Activated T-cell treated with anti-CD3 and anti-CD28 coated beads, Interleukin-2, amount 50 U/mL, for 48 hours (primary cell): ENCODE measurements at places on chromosomes 4 and X.

DNA sequence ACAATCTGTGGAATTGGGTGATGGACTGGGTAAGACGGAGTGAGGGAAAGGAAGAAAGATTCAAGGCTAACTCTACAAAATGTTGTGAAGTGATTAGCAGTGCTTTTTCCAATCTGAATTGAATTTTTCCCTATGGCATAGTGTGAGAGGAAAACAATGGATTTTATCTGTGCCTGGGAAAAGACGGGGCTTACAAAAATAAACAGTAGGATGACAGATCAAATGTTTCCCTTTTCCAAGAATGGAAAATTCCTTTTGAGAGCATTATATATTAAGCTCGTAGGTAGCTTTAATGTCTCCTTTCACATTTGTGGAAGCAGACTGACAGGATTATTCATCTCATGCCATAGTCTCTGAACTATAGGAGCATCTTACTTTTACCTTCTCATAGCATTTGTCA lies 27.8 kb downstream of the ATP11C start:
- no peak for DNase-seq

DNA sequence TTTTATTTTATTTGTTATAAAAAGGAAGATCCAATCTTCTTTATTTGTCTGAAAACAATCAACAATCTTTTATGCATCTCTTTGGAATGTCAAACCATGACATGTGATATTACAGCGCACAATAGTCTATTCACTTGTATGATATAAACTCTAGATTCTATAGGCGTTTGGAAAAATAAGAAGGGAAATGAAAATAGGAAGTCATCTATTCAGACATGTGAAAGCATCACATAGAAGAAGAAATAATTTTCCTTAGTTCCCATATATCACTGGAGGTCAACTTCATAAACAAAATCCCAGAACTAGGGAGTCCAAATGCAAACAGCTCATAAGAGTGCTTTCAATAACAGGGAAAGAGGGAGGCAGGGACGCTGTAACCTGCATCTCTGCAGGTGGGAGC lies 139.5 kb upstream of the RASGEF1B start:
- no peak for DNase-seq

DNA sequence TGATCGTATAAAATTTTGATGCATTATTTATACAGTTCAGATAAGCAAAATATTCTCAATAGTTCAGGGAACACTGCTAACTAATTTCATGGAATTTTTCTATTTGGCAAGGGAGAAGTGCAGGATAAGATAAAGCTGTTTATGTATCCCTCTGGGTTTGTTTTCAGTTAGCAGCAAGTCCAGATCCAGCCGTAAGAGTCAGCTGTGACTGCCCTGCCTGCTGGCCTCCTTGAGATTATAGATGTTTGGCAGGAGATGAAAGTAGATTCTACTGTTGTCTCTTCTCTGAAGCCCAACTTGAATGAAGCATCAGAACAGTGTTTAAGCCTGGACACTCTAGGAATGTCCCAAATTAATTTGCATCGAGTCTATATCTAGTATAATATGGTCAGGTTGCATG lies 29.5 kb downstream of the ANTXR2 start:
- DNase-seq = no peak

GRCh38 chr4:3878678-3879077 lies 112.5 kb downstream of the ADRA2C start:
- no peak for DNase-seq

GRCh38 chrX:9665113-9665512 lies 100.5 kb downstream of the GPR143 start:
- no peak for DNase-seq

- no peak for DNase-seq
Measured at GRCh38 chrX:115013705-115014104, 3.7 kb downstream of the IL13RA2 start.

GRCh38 chr4:70337886-70338420 lies 3.2 kb downstream of the CABS1 start:
- DNase-seq = no peak

DNA sequence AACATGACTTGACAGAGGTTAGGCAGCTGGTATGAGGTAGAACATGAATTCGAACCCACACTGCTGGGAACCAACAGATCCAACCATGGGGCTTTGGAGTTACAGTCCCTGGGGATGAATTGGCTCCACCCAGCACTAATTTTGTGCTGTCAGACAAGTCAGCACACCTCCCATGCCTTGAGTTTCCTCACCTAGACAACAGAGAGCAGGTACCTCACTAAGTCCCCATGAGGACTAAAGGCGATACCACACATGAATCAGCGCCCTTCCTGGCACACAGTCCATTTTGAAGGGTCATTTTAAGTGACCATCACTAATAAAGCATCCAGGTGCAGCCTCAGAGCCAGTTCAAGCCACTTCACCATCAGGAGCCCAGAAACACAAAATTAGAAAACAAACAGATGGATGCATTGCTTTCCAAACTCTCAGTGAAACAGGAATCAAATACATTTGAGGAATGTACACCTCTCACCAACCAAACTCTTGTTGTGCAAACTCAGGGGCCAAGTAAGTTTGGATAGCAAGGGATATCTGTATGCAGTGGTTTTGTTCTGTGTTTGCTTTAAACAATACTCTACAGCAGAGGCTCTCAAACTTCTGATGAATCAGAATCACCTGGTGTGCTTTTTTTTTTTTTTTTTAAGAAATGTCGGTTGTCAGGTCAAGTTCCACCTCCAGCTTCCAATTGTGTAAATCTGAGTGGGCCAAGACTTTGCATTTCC lies 10.1 kb downstream of the IDS start:
- no peak for DNase-seq

GRCh38 chr4:169412046-169412445 lies 141.3 kb upstream of the SH3RF1 start:
- DNase-seq = no peak

DNA sequence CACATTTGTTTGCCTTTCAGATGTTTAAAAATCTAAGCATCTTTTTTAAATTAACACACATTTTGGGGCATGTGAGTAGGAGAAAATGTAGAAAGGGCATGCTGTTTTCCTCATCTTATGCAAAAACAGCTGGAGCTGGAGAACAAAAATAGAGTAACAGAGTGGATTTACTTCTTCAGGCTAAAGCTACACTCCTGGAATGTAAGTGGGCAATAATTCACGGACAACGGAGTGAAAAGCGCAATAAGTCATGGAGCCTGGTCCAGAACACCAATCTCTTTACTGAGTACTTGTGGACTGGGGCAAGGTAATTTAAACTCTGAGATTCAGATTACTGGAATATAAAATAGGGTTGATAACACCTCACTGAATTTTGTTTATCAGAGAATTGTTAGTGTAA lies 1018.8 kb upstream of the HS3ST1 start:
- no peak for DNase-seq

- DNase-seq = no peak
Measured at GRCh38 chr4:179843370-179843769, 2399.8 kb upstream of the TENM3 start.

DNA sequence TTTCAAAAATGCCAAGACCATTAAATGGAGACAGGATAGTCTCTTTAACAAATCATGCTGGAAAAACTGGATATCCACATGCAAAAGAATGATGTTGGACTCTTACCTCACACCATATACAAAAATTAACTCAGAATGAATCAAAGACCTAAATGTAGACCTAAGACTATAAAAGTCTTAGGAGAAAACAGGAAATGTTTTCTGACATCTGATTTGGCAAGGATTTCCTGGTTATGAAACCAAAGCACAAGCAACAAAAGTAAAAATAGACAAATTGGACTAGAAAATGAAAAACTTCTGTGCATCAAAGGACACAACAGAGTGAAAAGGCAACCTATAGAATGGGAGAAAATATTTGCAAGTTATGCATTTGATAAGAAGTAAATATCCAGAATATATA lies 37.6 kb downstream of the ARFIP1 start:
- DNase-seq = no peak

DNA sequence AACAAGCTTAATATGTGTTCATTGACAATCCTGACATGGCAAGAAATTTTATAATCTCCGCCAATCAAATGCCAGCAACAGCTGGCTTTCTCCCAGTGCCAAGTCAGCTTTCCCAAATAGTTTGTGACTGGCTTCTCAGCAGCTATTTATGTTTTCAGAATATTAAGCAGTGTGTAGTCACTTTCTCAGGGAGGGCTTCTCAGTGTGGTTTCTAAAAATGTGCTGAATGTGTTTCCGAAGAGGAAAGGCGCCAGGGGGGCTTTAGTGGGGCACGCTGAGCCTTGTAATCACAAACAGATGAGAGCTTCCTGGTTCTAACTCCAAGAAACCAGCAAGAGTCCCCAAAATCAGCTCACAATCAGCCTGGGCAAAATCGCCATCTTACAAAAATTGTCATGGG lies 258.7 kb upstream of the CPEB2 start:
- DNase-seq = no peak

- DNase-seq = no peak
Measured at GRCh38 chr4:41022116-41022515, 192.2 kb downstream of the APBB2 start.

- DNase-seq = no peak
Measured at GRCh38 chr4:114021451-114021850, 42.0 kb upstream of the ARSJ start.

GRCh38 chrX:70134116-70134477 lies 850 bp downstream of the IGBP1 start:
- DNase-seq = no peak

DNA sequence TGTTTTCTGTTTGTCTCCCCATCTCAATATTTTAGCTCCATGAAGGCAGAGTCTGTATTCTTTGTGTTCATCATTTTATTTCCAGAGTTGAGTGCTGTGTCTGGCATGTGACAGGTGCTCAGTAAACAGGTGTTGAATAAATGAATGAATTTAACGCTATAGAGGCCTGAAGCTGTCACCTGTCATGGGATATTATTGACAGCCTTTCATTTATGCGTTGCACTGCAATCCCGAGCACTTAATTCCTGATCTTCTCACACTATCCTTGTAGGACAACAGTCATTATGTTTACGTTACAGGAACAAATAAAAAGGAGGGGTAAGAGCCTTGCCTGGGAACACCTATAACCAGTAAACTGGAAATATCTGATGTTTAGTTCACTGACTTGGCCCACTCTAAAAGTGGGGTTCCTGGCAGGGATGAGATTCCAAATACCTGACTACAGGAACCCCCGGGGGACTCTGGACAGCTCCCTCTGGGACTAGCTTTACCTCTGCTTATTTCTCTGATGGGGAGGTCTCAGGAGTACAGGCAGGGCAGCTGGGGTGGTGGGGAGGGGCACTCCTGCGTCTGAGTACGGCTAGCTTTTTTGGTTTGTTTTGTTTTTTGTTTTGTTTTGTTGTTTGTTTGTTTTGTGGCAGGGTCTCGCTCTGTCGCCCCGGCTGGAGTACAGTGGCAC lies 36.6 kb downstream of the SEL1L3 start:
- DNase-seq = no peak
